Activated CD4-positive, alpha-beta T cell treated with anti-CD3 and anti-CD28 coated beads, Interleukin-2, amount 10 ng/mL, durations not matched to agents 24 days and 14 days (primary cell): ENCODE measurements at places on chromosomes 2 and 18.
A peak's percentile ranks its signal among the peaks of the same experiment; 100 is the strongest.

DNA sequence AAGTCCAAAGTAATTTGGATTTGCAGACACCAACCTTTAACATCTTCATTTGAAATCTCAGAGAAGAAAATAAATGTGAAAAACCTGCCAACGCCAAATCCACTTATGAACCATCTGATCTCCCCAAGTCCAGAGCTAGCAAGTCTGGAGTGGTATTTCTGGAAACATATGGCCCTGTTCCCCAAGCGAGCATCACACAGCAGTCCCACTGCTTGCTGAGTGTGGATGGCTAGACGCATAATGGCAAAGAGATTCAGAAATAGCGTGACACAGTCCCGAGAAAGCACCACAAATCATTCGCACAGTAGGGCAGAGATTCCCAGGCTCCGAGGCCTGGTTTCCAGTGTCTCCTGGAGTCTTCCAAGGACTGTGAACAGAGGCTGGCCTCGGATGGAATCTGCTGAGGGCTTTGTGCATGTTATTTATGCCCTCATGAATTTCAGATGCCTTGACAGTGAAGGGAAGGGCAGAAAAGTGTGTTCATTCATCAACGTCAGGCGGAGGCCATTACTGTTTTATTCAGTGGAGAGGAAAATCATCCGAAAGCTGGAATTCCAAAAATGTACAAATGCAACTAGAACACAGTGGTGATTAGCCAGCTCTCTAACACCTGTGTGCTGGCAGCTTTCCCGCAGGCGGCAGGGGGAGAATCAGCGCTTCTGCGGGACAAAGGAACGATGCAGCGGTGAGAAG, 417.0 kb downstream of the EIPR1 start:
- no peaks in the 10 kb centered on the region for H3K4me1 ChIP-seq
- no peak overlapping the region for H3K27ac ChIP-seq
- H3K4me3 ChIP-seq: no peak overlapping the region
- no peaks in the 10 kb centered on the region for H3K36me3 ChIP-seq
- H3K27me3 ChIP-seq: no peaks in the 10 kb centered on the region

GRCh38 chr2:197941715-197942114, 137.3 kb downstream of the PLCL1 start:
- H3K4me1 ChIP-seq: peaks cover 17% of the 10 kb centered on the region
- H3K27ac ChIP-seq: no peak overlapping the region
- H3K4me3 ChIP-seq: no peak overlapping the region
- DNase-seq: no peak
- peaks cover 2% of the 10 kb centered on the region for H3K27me3 ChIP-seq

DNA sequence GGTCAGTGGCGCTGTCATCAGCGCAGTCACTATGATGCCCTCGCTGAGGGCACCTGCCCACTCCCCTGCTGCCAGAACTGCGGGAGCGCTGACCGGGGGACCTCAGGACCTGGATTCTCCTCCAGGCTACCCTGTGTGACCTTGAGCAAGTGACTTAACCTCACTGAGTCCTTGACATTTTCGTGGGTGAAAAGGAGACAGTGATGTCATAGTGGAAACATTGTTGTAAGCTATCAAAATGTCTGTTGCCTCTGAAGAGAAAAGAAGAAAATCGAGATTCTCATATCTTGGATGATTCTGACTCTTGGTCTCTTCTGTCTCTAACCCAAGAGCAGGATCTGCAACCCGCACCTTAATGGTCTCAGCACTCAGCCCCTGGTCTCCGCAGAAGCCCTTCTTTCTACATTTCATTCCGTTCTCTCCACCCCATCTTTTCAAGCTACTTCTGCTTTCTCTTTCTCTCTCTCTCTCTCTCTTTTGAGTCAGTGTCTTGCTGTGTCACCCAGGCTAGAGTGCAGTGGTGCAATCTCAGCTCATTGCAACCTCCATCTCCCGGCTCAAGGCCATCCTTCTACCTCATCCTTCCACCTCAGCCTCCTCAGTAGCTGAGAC, 978 bp upstream of the TUBA4A start:
- peaks cover 40% of the 10 kb centered on the region for H3K4me1 ChIP-seq
- H3K4me3 ChIP-seq: peak overlapping the region; percentile 80
- peaks cover 32% of the 10 kb centered on the region for H3K36me3 ChIP-seq
- peaks cover 3% of the 10 kb centered on the region for H3K27me3 ChIP-seq
- H3K27ac ChIP-seq: peak overlapping the region; percentile 91

GRCh38 chr18:7516266-7517117, 50.6 kb upstream of the PTPRM start:
- H3K4me1 ChIP-seq: no peaks in the 10 kb centered on the region
- DNase-seq: no peak
- no peak overlapping the region for H3K4me3 ChIP-seq
- no peak overlapping the region for H3K27ac ChIP-seq
- no peaks in the 10 kb centered on the region for H3K27me3 ChIP-seq
